Urothelium cell line (cell line): ENCODE measurements at places on chromosomes 12 and 14.

DNA sequence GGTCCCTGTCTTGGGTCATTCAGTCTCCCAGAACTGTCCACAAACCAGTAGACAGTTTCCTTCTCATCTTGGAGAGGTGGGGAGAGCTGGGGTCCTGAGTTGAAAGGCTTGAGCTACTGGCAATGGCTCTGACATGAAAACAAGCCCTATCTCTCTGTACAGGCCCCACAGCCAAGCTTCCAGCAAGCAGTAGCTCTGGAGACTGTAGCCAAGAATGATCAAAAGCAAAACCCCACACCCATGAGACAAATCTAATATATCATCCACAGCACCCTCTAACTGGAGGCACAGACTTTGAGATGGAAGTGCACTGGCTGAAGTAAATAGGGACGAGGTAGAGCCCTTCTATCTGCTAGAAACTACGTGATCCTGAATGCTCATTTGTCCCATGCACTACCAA, 40.9 kb downstream of the RERG start:
- no peak for DNase-seq

DNA sequence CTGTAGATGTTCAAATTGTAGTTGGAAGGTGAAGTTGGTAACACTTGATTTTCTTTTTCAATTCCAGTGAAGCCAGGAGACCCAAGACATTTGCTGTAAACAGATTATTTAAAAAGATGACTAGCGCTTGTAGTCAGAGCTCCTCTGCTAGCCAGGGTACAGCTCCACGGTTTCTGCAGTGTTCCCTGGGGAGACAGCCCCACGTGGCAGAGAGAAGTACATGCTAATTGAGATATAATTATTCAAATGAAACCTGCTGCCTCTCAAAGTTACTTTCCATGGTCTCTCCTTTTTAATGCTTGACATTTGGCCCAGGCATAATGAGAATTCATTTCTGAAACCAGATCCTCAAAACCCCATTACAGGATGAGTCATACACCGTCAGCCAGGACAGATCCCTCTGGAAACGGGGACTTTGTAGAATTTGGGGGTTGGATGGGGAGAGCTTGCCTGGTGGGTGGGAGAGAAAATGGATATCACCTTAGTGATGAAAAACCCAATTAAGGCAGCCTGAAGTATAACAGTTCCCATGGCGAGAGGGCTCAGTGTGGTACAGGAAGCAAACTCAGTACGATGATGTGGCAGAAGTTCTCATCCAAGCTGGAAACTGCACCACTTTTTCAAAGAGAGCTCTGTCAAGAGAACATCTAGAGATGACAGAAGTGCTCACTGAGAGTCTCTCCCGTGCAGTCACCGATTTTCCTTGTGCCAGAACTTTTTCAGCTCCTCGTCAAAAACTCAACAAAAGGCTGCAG, 637.7 kb upstream of the TMEM132C start:
- no peak for DNase-seq

DNA sequence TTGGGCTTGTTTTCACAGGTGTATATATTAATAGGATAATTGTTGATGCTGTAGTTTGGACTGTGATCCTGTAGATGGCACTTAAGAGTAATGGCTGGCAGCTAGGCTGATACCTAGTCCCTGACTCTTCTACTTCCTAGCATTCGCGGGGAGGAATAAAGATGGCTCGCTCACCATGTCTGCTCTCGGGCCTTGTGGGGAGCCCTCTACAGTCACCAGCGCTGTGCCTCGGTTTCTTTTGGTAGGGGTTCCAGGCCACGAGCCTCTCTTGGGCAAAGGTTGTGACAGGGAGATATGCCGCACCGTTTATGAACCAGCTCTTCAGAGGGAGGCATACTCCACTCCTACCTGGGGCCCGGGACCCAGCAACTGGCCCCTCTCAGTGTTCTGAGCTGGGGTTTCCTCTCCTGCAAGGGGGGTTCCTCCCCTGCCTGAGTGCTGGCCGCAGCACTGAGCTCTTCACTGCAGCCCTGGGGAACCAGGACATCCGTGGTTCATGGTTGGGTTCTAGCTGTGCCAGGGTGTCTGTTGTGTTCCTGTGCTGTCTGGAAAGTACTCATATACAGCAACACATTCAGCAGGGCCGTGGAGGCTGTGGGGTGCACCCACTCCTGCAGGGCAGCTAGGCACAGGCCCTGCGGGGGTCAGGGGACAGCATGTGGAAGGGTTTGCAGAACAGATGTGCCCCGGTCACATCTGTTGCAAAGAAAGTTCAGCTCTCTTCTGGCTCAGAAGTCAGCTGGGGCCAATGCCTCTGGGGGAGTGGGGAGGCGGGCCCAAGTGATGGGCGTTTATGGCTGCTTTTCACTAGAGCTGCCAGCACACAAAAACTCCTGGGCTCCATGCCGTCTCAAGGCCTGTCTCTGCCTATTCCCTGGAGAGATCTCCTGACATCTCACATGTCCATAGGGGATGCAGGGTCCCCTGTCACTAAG, 147.9 kb downstream of the PPFIA2 start:
- peak; percentile 6 for DNase-seq

DNA sequence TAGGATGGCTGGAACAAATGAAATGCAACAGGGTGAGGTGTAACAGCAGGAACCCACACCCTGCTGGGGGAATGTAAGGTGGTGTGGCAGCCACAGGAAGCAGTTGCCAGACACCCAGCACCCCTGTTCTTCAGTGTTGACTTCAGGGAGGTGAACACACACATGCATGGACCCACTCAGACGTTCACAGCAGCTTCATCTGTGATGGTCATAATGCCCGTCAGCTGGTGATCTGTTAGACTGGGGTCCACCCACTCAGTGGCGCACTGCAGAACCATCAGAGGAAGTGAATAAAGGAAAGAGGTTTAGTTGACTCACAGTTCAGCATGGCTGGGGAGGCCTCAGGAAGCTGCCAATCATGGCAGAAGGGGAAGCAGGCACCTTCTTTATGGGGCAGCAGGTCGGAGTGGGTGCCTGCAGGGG, 22.7 kb upstream of the TEX22 start:
- no peak for DNase-seq

- DNase-seq: no peak
Observed at GRCh38 chr14:24224618-24225071, 7.5 kb downstream of the NEDD8 start.

- DNase-seq: no peak
Observed at GRCh38 chr12:96186607-96187301, 7.4 kb upstream of the ELK3 start.

DNA sequence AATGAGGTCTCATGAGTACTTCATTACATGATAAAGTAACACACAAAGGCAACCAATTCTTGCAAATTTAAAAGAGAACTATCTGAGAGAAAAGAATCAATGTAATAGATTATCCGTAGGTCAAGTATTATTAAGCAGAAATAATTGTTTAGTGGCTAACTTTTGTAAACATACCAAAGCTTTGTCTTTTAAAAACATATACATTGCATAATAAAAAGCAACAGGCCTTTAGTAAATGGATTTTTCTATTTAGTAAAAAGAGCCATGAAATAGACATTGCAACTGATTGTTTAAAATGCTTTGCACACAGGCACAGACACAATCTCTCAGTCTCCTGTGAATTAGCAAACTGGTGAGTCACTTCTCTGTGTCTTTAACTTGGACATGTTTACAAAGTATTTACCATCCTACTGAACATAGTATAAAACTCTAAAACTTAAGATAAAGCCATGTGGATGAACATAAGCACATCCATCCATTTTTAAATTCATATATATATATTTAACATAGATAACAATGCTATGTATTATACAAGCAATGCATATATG, 518.7 kb upstream of the MGAT4C start:
- no peak for DNase-seq
